Activated CD8-positive, alpha-beta memory T cell treated with anti-CD3 and anti-CD28 coated beads for 4 hours (primary cell): ENCODE measurements at places on chromosomes 6 and 20.

DNA sequence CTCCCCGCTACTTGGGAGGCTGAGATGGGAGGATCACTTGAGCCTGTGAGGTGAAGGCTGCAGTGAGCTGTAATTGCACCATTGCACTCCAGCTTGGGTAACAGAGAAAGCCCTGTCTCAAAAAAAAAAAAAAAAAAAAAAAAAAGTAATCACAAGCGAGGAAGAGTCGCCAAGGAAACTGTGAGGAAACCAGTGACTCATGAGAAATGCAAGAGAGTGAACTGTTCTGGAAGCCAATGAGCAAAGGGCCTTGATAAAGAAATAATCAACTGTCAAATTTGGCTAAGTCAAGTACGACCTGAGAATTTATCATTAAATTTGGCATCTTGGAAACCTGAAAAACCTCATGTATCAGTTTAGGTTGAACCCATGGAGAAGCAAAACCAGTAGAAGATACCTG, 16.1 kb upstream of the LAMP5 start:
- no peak for DNase-seq

DNA sequence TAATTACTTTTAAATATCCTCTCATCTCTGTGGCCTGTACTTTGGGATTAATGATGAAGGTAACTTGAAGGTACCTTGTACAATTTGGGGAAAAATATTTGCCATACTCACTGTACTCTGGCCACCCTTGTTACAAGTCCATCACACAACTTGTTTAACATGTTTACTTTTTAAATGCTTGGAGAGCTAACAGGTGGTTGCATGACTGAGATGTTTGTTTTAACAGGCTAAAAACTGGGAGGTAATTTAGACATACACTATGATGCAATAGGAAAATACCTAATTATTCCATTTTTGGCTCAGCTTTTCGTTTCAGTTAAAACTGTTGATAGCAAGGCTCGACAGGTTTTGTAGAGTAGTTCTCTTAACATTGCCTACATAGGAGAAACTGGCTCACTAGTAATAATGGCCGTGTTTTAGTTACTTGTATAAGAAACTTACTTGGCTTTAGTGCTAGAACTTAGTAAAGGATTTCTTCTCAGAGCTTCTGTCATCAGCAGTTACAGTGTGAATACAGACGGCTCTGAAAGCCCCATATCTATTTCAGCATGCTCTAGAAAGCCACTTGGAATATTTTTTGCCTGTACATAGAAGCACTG, 489.8 kb upstream of the SOX4 start:
- DNase-seq, result no peak

- DNase-seq, result no peak
These were observed 114.3 kb upstream of the BTN3A2 start for GRCh38 chr6:26250698-26251044.

DNA sequence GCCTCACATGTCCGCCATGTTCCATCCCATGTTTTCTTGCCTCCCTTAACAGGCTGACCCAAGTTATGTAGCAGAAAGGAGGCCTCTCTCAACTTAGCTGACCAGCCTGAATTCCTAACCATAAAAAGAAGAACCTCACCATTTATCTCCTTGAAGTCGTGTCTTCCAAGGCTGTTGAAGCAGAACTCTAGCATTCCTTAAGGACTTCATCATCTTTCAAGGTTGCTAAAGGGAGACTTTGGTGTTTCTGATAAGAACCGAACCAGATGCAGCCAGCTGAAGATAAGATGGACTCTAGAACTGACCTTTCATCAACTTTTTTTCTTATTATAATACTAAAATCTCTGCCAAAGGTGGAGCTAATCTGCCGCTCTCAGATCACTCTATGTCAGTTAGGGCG, 571.7 kb upstream of the SLC35B3 start:
- no peak for DNase-seq

- DNase-seq, result no peak
These were observed 429.6 kb downstream of the NKAIN2 start for GRCh38 chr6:124233221-124233620.

GRCh38 chr6:79353226-79353625, 118.7 kb upstream of the HMGN3 start:
- no peak for DNase-seq

DNA sequence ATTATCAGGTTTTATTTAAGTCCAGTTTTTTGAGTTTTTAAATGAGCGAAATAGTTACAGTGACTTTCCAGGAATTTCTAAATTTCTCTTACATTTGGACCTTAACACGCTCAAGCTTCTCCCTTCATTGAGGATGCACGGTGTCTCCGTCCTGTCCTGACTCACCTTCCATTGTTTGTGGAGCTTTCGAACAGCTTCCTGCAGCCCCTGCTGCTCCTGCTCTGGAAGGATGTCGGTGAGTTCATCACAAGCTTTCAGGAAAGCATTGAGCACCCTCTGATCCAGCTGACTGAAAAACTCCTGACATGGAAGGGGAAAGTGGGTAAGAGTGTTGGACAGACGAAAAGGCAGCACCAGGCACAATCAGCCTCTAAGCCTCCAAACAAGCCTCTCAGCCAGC, 183.7 kb downstream of the SYNE1 start:
- DNase-seq, result no peak

DNA sequence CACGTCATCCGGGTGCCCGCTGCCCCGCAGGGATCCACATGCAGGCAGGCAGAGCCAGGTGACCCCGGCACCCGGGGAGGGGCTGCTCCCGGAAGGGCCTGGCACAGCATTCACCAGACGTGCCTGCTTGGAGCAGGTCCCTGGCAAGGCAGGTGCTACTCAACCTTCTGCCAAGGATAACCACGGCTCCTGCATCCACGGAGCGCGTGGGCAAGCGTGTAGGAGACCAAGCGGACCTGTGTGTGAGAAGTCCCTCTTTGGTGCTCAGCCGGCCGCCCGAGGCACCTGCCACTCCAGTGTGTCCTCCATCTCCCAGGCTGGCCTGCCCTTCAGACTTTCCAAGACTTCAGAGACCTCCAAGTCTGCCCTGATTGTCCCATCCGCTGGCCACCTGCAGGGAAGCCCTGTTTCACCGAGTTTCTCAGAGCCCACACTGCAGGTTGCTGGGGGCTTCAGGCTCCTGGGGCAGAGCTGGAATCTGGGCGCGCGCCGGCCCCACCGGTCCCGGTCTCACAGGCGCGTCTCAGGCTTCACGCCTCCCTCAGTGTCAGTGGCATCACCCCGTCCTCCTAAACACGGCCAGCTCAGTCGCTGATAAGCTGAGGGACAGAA, 124.3 kb downstream of the DLL1 start:
- no peak for DNase-seq
